ENCODE measurements at places on chromosomes 6 and 20. TPM values are rescaled to one million over a fixed set of nuclear protein-coding genes. Genes with fewer than 3 reads are reported as not detected.

- DNase-seq: no peak
Observed at GRCh38 chr6:134094441-134094840, 42.0 kb upstream of the SLC2A12 start.

DNA sequence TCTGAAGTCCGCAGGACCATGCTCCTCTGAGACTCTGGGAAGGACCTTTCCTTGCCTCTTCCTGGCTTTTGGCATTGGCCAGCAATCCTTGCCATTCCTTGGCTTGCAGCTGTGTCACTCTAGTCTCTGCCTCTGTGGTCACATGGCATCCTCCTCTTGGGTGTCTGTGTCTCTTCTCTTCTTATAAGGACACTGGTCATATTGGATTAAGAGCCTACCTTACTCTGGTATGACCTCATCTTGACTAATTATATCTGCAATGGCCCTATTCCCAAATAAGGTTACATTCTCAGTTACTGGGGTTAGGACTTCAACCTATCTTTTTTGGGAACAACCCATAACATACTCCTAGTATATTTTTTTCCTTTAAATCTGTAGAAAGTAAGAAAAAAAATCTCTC, 49.9 kb upstream of the GTSF1L start:
- no peak for DNase-seq

GRCh38 chr6:105429676-105430075, 26.8 kb upstream of the PREP start:
- DNase-seq: no peak

DNA sequence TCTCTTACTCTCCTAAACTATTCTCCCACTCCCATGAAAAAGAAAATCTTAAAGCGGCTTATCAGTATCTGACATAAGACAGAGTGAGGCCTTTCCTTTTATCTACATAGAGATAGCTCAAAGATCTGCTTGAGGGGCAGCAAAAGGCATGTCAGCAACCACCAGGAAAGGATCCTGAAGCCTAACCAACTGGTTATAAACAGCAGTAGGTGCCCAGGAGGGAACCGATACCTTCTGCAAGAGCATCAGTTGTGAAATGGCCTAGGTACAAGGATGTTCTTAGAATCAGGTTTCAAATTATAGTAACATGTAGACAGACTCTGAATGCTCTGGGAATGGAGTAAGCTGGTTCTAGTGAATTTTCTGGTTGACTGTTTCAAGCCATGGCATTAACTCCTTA, 21.4 kb downstream of the JARID2 start:
- DNase-seq: no peak

GRCh38 chr20:63854766-63855362, 6.4 kb upstream of the ABHD16B start:
- DNase-seq: no peak

DNA sequence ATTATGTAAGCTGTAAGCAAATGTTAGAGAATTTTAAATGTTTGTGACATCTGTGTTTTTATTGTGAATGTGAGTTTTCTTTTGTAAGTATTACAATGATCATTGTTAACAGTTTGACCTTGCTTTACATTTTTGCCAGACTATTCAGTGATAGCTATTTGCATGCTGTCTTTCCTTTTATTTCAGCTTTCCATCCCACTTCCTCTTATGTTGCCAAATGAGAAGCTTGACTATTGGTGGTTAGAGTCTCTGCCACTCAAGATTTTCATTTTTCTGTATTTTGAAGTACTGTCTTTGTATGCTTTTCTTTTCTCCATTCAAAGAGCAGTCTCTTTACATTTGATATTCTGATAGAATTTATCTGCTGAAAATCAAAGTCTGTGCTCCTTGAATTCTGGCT, 104.1 kb downstream of the PRIM2 start:
- DNase-seq: no peak

DNA sequence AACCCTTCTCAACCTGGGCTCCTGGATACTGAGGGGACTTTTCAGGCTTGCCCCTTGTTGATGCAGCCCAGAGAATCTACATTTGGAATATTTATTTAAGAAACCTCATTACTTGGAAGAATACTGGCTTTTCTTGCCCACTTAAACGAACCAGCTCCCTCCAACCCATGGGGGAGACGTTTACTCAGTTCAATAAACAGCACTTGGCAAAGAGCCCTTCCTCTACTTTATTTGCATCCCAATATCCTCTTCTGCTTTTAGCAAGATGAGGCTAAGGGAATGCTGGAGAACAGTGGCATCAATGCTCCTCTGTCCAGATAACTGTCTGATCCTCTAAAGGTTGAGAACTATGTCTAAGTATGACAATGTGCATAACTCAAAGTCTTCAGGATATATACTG, 22.2 kb downstream of the PTPRK start:
- DNase-seq: no peak

DNA sequence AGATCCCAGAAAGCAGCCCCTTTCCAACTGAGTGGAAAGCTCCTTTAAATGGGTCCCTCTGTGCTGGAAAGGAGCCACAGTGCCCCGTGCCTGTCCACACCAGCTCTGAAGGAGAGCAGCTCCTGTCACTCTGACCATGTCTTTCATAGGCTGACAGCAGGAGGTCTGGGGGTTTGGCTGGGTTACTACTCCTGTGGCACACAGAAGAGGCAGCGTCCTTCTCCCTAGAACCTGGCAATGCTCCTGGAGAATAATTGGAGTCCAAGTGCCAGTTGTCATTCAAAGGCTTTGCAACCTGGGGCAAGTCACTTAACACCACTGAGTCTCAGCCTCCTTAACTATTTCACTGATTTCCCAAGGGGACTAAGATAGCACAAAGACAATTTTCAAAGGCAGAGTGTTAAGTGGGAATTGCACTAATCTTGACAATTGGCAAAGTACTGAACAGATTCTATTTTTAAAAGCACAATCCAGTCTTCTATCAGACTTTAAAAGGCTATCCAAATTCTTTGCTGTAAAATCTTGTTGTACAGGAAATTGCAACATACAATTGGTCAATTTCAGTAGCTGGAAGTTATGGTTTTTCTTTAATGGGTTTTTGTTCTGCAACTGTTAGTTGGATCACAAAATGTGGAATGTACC, 457.2 kb downstream of the KIF16B start:
- no peak for DNase-seq

- DNase-seq: peak; percentile 76
Observed at GRCh38 chr6:42569102-42570028, 5.5 kb downstream of the UBR2 start.

GRCh38 chr6:22015944-22016343, 280.9 kb downstream of the PRL start:
- DNase-seq: no peak

- DNase-seq: no peak
Observed at GRCh38 chr6:26271668-26272024, 93.4 kb upstream of the BTN3A2 start.

DNA sequence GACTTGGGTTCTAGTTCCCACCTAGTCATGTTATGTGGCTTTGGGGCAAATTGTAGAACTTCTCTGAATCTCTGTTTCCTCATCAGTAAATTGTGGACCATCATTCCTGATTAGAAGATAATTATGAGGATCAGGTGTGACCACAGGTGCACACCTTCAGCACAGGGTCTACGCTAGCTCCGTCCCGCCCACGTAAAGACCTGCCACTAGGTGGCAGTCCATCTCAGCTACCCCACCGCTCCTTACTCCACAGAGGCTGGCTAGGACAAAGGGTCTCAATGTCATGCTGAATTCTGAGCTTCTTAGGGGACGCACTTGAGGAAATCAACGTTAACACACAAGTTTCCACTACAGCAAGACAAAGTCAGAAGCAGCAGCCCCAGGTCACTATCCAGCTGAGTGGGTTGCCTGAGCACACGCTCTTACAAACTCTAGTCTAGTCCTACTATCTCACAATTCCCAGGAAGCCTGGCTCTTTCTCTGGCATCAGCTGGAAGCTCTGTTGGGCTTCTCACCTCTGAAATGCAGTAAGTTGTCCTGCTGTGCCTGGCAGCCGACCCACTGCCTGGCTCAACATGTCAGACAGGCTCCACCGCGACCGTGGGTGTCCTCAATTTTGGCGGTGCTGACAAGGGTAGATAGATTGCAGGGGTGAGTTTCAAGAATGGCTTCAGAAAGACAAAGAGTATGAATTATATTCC, 2.0 kb upstream of the PLCG1 start:
- DNase-seq: peak; percentile 21

DNA sequence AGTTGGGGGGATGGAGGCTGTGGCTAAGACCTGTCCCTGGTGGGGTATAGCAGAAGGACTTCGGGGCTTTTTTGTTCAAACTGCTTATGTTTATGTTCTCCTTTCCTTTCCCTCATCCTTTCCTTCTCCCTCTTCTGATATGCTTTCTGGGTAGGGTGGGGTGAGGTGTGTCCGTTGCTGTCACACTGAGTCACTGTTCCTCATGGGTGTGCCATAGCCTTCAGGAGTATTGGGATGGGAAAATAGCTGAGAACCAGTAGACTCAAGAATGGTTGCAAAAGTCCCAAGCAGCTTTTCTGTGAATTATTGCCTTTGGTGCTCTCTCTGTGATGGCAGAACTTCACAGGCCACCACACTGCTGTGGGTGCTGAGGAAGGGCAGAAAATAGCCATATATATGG, 39.6 kb downstream of the TPD52L1 start:
- DNase-seq: peak; percentile 29

DNA sequence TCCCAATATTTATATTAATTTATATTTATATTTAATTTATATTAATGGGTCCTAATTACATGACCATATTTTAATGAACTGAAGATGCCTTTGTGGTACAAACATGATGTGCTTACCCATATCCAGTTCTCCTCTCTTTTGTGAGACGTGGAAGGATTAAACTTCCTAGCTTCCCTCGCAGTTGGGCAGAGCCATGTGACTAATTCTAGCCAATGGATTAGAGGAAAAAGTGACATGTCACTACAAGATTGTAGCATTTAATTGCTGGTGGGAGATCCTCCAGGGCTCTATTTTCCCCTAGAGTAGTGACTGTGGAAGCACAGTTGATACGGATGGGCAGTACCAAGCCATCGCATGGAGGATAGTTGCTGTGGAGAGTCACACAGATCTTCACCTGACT, 4.8 kb upstream of the SOBP start:
- no peak for DNase-seq

DNA sequence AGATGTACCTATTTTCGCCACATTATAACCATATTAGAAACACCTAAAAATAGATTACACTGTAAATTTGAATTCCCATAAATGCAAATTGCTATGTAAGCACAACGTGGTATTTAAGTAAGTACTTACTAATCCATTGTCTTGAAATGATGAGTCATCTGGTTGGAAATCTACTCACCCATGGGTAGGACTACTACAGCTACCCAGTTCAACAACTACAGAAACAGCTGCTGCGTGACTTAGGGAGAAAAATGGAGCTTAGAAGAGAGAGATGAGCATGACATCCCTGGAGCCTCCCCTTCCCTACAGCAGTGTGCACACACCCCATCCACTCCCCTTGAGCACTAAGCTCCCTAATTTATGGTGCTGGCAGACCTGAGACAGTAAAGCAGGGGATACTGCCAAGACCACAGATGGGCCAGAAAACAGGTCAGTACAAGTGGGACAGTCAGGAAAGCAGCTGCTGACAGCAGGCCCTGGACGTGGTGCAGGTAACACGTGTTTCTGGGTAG, 26.9 kb downstream of the RRAGD start:
- peak; percentile 67 for DNase-seq

GRCh38 chr6:105769987-105770386, 316.1 kb upstream of the PRDM1 start:
- peak; percentile 6 for DNase-seq

- DNase-seq: no peak
Observed at GRCh38 chr6:89769572-89769971, 50.0 kb downstream of the MDN1 start.

GRCh38 chr6:40759838-40760237, 172.7 kb upstream of the LRFN2 start:
- no peak for DNase-seq

DNA sequence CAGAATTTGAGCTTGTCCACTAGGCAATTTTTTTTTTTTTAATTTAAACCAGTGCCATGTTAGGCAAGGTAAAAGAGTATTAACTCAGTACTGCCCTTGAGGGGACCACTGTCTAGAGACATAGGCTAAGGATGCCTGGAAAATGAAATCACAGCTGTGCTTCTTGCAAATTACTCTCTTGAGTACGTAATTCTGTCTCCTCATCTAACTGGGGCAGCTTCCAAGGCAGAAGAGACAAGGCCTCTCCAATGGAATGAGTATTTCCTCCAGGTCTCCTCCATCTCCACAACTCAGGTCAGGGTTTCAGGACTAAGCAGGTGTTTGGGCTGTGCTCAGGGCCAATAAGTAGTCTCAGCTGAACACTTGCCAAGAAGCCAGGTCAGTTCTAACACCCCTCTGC, 33.8 kb upstream of the MRPS10 start:
- DNase-seq: no peak

DNA sequence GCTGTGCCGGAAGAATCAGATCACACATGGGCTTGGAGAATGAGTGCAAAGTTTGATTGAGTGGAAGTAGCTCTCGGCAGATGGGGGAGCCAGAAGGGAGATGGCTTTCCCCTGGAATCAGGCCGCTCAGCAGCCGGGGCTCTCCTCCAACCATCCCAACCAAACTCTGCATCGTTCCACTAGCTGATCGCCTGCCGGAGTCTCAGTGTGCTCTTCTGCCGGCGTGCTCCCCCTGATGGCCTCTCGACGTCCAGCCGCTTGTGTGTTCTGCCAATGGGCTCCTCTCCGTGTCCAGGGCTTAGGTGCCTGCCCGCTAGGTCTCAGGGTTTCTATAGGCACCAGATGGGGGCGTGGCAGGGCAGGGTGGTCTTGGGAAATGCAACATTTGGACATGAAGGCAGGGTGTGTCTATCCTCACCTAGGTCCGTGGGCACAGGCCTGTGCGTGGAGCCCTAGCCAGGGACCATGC, 4.9 kb upstream of the BIRC7 start:
- DNase-seq: no peak

GRCh38 chr20:20327746-20328145, 40.2 kb upstream of the INSM1 start:
- DNase-seq: peak; percentile 79

Gene CST2
- not detected for total RNA-seq

Gene BFSP1
- total RNA-seq: 9.7 TPM

Gene CENPW
- total RNA-seq: 37.8 TPM

Gene TNFAIP3
- 1.6 TPM for total RNA-seq

Gene E2F1
- total RNA-seq: 68.1 TPM

Gene SLA2
- total RNA-seq: not detected

Gene SLC17A2
- total RNA-seq: not detected

Gene SPATA25
- total RNA-seq: 0.21 TPM

Gene DUSP15
- 2.5 TPM for total RNA-seq

Gene TSHZ2
- 0.36 TPM for total RNA-seq

Gene KHDC1L
- total RNA-seq: not detected

Gene HLA-DQB1
- not detected for total RNA-seq

Gene FRK
- 0.05 TPM for total RNA-seq
